Naive thymus-derived CD8-positive, alpha-beta T cell (primary cell): ENCODE measurements at places on chromosomes 3 and 15. TPM values are rescaled to one million over a fixed set of nuclear protein-coding genes. Genes with fewer than 3 reads are reported as not detected.

Gene RHOA
- 254 TPM for total RNA-seq

Gene CDHR4
- total RNA-seq, result not detected

Gene GATM
- 5.0 TPM for total RNA-seq

Gene SMAD6
- total RNA-seq, result 0.16 TPM

Gene TM6SF1
- total RNA-seq, result 0.58 TPM

Gene GXYLT2
- total RNA-seq, result not detected

Gene SAMD7
- total RNA-seq, result not detected

DNA sequence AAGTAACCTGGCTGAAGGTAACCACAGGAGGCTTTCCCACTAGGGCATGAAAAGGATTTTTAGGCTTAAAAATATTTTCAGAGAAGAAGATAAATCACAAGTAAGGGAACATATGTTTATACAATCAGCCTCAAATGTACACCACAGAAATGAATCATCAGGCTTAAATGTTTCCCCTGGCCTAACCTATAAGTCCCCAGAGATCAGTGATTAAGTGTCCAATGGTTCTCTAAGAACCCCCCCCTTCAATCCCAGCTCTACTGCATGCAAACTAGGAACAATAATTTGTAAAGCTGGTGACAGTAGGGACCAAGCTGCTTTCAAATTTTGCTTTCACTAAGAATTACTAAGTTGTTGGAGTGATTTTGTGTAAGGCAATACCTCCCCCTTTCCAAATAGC is 431.6 kb upstream of the LMCD1 start:
- DNase-seq, result no peak
- no peaks in the 10 kb centered on the region for H3K36me3 ChIP-seq
- H3K27ac ChIP-seq, result no peak overlapping the region
- no peaks in the 10 kb centered on the region for H3K27me3 ChIP-seq

GRCh38 chr15:80953953-80954778 is 35.5 kb downstream of the MESD start:
- H3K27ac ChIP-seq, result no peak overlapping the region
- no peak for DNase-seq
- H3K27me3 ChIP-seq, result no peaks in the 10 kb centered on the region
- peaks cover 6% of the 10 kb centered on the region for H3K4me1 ChIP-seq

GRCh38 chr3:52609316-52609815 is 73.0 kb downstream of the UQCC5 start:
- no peaks in the 10 kb centered on the region for H3K27me3 ChIP-seq
- no peak overlapping the region for H3K27ac ChIP-seq
- peaks cover 8% of the 10 kb centered on the region for H3K36me3 ChIP-seq
- no peak overlapping the region for H3K4me3 ChIP-seq
- H3K4me1 ChIP-seq, result no peaks in the 10 kb centered on the region
- no peak for DNase-seq

DNA sequence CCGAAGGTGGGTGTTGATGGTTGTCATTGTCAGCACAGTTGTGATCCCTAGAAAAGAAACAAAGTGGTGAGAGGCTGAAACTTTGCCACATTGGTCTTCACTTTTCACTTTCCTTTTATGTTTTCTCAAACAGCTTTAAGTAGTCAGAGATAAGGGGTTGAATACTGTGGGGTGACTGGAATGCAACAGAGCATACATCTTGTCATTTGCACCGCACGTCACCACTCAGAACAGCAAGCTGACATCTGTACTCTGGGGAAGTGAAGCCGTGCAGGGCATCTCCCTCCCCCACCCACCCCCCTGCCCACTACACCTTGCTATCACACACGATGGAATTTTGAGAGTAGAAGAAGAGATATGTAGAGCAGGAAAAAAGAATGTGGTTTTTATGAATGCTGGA is 211.7 kb downstream of the GABRB3 start:
- DNase-seq, result no peak
- H3K4me3 ChIP-seq, result no peak overlapping the region
- no peak overlapping the region for H3K27ac ChIP-seq
- no peaks in the 10 kb centered on the region for H3K27me3 ChIP-seq
- no peaks in the 10 kb centered on the region for H3K4me1 ChIP-seq

DNA sequence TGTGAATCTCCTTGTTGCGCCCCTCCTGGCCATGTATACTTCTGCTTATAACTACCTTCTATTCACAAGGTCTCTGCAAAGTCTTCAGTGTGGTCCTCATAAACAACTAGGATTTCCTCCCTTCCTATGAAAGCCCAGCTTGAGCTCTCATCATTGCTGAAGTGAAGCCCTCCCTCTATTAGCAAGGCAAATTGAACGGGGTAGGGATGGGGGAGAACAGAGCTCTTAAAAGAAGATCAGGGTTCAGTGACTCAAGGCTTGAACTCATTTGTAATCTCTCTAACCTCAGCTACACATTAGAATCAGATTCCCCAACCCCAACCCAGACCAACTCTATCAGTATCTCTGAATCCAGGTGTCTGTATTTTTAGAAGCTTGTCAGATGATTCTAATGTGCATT is 88.3 kb upstream of the ST8SIA2 start:
- no peaks in the 10 kb centered on the region for H3K36me3 ChIP-seq
- H3K27ac ChIP-seq, result no peak overlapping the region
- peaks cover 37% of the 10 kb centered on the region for H3K27me3 ChIP-seq

- no peak overlapping the region for H3K4me3 ChIP-seq
- H3K36me3 ChIP-seq, result peaks cover 87% of the 10 kb centered on the region
- H3K27ac ChIP-seq, result peak overlapping the region; percentile 53
- no peak for DNase-seq
- peaks cover 28% of the 10 kb centered on the region for H3K4me1 ChIP-seq
Observed at GRCh38 chr3:15215996-15216395, 9.9 kb downstream of the CAPN7 start.

DNA sequence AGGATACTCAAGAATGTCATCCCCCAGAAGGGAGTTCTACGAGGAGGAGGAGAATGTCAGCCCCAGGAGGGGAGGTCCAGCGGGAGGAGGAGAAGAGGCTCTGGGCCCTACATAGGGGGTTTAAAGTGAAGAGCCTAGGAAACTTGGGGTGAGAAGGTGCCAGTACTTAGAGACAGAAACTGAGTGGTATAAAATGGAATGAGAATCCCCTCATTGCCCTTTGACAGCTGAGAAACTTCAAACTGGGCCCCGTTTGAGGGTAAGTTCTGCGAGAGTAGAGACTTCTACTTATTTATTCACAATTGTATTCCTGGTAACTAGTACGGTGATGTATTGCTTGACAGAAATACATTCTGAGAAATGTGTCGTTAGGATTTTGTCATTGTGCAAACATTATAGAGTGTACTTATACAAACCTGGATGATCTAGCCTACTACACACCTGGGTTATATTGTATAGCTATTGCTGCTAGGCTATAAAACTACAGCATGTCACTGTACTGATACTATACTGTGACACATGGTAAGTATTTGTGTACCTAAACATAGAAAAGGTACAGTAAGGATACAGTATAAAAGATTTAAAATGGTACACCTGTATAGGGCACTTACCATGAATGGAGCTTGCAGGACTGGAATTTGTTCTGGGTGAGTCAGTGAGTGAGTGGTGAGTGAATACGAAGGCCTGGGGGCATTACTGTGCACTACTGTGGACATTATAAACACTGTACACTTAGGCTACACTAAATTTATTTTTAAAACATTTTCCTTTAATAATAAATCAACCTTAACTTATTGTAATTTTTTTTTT is 62.0 kb downstream of the TSC22D2 start:
- H3K4me1 ChIP-seq, result peaks cover 6% of the 10 kb centered on the region
- H3K27me3 ChIP-seq, result no peaks in the 10 kb centered on the region
- no peak for DNase-seq
- H3K4me3 ChIP-seq, result no peak overlapping the region
- H3K27ac ChIP-seq, result no peak overlapping the region

DNA sequence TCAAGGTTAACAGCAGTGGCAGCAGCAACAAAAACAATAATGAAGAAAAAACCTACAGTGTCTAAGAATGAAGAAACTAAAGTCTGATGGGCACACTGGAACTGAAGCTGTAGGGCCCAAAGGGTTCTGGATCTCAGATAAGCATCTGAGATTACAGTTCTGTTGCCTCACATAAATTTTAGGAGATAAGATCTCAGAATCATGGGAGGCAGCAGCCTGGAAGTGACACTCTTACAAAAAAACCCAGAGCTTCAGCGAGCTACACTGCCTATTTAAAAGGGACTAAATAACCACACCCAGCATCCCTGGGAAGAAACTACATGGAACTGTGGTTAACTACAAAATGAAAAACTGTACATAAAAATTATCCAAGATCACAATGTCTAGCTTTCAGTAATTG is 61.2 kb downstream of the PLD1 start:
- H3K4me1 ChIP-seq, result peaks cover 1% of the 10 kb centered on the region
- DNase-seq, result no peak
- H3K4me3 ChIP-seq, result no peak overlapping the region
- H3K27me3 ChIP-seq, result peaks cover 8% of the 10 kb centered on the region
- H3K27ac ChIP-seq, result no peak overlapping the region

DNA sequence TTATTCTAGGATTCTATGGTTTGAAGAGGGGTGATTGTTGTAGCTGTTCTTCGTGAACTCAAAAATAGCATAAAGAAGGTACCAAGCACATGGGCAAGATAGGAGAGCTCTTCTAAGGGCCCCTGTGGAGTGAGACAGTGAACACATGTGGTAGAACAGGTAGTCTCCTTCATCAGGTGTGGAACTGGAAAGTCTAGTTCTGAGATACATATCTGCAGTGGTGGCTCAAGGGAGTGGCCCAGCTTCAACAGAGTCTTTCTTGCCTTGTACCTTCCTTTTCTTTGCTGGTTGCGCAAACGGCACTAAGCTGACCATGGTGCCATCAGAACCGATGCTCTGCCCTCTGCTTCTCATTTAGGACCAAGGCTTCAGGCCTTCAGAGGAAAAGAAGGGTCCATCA is 65.2 kb downstream of the CERS3 start:
- H3K4me3 ChIP-seq, result no peak overlapping the region
- no peak overlapping the region for H3K27ac ChIP-seq
- peaks cover 7% of the 10 kb centered on the region for H3K36me3 ChIP-seq
- H3K27me3 ChIP-seq, result no peaks in the 10 kb centered on the region

DNA sequence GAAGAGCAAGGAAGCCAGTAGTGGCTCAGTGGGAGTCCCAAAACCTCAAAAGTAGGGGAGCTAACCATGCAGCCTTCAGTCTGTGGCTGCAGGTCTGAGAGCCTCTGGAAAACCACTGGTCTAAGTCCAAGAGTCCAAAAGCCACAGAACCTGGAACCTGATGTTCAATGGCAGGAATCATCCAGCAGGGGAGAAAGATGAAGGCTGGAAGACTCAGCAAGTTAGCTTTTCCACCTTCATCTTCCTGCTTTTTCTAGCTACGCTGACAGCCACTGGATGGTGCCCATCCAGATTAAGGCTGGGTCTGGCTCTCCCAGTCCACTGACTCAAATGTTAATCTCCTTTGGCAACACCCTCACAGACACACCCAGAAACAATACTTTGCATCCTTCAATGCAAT is 626.3 kb downstream of the NAALADL2 start:
- H3K4me3 ChIP-seq, result no peak overlapping the region
- H3K27ac ChIP-seq, result no peak overlapping the region
- no peaks in the 10 kb centered on the region for H3K36me3 ChIP-seq
- H3K4me1 ChIP-seq, result no peaks in the 10 kb centered on the region
- H3K27me3 ChIP-seq, result no peaks in the 10 kb centered on the region
- DNase-seq, result no peak

DNA sequence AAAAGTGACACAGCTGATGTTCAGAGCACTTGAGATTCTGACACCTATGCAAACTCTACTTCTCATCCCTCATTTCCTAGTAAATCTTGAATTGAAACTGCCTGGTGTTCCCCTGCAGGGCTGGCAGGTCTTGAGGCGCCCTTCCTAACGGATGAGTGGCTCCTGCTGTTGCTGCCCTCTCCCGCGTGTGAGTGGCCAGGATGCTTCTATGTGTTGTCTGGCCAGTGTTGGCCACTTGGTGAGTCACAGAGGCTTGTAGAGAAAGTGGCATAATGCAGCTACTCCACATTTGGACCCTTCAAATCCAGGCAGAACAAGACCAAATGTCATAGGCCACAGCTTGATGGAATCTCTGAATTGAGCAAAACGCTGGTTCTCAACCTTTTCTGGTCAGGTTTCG is 63.6 kb downstream of the MOBP start:
- H3K27ac ChIP-seq, result no peak overlapping the region
- H3K36me3 ChIP-seq, result no peaks in the 10 kb centered on the region
- DNase-seq, result no peak
- H3K4me3 ChIP-seq, result no peak overlapping the region
- H3K27me3 ChIP-seq, result peaks cover 19% of the 10 kb centered on the region

- DNase-seq, result peak; percentile 54
- H3K27ac ChIP-seq, result peak overlapping the region; percentile 95
- peak overlapping the region; percentile 92 for H3K4me3 ChIP-seq
- peaks cover 2% of the 10 kb centered on the region for H3K36me3 ChIP-seq
- H3K4me1 ChIP-seq, result peaks cover 60% of the 10 kb centered on the region
- no peaks in the 10 kb centered on the region for H3K27me3 ChIP-seq
Observed at GRCh38 chr15:90530250-90531051, 728 bp downstream of the CRTC3 start.

GRCh38 chr15:60096157-60096556 is 92.0 kb downstream of the FOXB1 start:
- DNase-seq, result no peak
- no peaks in the 10 kb centered on the region for H3K27me3 ChIP-seq
- H3K36me3 ChIP-seq, result no peaks in the 10 kb centered on the region
- no peak overlapping the region for H3K27ac ChIP-seq
